Hematopoietic multipotent progenitor cell treated with erythropoietin and hydrocortisone succinate and interleukin-3 and kit ligand, for 8 days (in vitro differentiated cells): ENCODE measurements at places on chromosomes 12 and 14.

DNA sequence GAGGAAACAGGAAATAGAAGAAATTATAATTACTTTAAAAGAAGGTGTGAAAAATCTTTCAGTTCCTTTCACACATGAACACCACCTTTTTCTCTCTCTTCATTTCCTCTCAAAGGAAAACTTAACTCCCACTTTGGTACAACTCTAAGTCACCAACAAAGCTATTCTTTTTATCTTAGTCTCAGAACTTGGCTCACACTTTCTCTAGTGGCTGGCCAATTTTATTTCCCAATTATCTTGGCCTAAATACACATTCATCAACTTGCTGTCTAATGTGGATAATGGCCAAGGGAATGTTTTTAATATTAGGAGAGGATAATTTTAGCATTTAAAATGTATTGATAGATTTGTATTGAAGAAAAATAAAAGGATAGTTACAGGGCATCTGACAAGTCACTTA, 64.5 kb upstream of the NAV3 start:
- no peak for DNase-seq

GRCh38 chr12:19597167-19598026, 158.1 kb downstream of the AEBP2 start:
- DNase-seq = no peak

DNA sequence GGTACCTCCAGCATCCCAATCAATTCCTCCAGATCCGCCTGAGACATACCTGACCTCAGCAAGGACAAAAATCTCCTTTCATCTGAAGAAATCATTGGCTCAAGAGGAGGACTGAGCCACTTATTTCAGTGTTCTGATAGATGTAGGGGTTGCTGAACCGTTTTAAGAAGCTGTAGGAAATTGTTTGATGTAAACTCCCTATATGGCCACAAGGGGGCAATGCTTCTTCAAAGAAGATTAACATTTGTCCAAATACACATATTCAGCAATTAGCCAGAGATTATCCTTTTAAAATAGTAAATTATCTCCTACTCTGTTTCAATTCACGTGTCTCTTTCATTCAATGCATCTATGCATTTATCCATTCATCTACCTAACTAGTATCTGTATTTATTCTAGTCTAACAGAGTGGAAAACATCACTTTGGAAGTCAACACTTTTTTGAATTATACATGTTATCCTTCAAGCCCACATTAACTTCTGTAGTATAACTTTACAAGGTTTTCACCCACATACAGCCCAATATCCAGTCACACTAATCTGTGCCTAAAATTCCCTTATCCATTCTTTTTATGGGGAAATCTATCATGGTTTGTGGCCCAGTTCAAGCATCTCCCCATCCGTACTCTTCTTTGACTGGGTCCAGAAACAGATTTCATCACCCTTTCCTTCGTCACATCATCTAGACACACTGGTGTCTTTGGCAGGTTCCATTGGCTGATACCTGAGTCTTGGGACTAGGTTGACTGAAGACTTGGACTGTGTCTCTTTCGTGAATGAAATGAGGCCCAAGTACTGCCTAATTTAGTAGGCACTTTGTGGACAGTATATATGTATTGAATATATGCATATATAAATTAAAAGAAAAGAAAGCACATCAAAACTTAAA, 411.0 kb upstream of the OR4E1 start:
- peak; percentile 73 for DNase-seq

- no peak for DNase-seq
Observed at GRCh38 chr14:86613786-86614185, 1083.8 kb downstream of the FLRT2 start.

GRCh38 chr14:30440961-30441360, 118.0 kb upstream of the G2E3 start:
- no peak for DNase-seq

GRCh38 chr14:38731962-38732361, 371.1 kb downstream of the SEC23A start:
- no peak for DNase-seq

GRCh38 chr12:124581307-124582107, 14.1 kb upstream of the NCOR2 start:
- no peak for DNase-seq

- DNase-seq = no peak
Observed at GRCh38 chr14:74348735-74349463, 628 bp downstream of the VRTN start.

- no peak for DNase-seq
Observed at GRCh38 chr12:64192644-64193444, 29.3 kb downstream of the KICS2 start.

- DNase-seq = no peak
Observed at GRCh38 chr14:28340816-28341215, 425.8 kb upstream of the FOXG1 start.

DNA sequence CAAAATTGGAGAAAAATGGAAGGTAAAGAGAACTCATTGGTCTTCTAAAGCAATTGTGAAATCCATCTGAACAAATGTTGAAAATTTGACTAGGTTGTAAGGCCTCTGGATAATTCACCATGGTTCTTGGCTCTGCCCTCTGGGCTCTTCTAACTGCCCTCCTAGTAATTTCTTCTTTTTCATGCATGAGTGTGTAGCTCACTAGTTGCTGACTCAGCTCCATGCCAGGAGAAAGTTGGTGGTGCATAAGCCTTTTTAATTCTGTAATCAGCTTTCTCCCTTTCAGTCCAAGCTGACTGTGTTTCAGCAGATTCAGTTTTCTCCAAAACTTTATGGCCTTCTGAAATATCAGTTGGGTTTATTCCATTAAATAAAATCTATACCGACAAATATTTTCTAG, 877.8 kb upstream of the ATXN7L3B start:
- DNase-seq = no peak

DNA sequence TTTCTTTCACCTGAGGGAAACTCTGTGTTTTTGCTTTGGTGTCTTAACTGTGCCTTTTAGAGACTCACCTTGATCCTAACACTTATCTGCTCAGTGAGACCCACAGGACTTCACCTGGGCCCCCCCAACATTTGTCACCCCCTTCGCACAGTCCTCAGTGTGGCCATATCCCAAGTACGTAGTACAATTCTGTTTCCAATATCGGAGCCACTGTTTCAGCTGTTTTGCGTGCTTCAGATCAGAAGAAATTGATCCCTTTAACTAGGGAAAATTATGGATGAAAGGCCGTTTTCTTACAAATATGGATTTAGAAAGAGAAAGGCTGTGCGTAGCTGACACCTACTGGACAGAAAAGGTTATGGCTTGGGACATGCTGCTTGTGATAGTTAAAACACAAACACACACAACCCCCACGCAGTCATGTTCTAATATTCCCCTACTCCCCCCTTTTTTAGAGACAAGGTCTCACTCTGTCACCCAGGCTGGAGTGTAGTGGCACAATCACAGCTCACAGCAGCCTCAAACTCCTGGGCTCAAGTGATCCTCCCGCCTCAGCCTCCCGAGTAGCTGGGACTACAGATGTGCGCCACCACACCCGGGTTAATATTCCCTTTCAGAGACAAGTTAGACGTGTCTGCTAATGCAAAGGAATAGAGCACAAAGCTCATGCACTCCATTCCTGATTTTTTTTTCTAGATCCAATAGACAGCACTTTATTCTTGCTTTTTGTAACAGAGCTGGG, 3.6 kb upstream of the SLC7A8 start:
- peak; percentile 65 for DNase-seq

GRCh38 chr12:110249716-110250225, 31.3 kb upstream of the ATP2A2 start:
- no peak for DNase-seq

- DNase-seq = no peak
Observed at GRCh38 chr12:4119157-4119761, 154.3 kb upstream of the CCND2 start.

DNA sequence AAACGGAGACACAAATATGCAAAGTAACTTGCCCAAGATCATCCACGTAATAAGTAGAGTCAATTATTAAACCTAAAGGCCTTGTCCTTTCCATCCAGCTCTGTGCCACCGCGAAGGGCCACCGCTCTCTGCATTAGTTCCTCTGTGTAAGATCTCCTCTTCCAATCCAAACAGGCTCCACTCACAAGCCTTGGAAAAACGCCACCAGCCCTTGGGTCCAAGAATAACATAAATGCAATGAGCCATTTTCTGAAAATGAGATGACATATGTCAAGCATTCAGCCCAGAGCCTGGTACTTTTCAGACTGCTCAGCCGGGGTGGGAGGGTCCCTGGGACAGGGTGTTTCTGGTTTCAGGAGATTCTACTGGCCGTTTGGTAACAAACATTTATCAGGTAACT, 30.0 kb downstream of the DGLUCY start:
- no peak for DNase-seq

DNA sequence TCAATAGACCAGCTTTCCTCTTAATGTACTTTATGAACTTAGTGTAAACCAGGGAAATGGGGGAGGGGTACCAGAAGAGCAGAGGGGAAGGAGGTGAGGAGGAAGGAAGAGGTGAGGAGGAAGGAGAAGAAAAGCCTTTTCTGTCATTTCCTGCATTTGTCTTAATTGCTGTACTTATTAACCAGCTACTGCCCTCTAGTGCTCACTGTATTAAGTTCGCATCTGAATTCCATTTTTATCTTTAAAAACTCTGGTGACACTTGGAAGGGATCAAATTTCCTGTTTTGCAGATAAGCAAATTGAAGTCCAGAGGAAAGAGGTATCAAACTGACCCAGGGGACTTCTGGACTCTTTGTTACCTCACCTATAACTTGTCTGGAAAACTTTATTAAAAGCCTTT, 22.2 kb downstream of the MANSC1 start:
- peak; percentile 80 for DNase-seq

- no peak for DNase-seq
Observed at GRCh38 chr12:1348606-1349005, 245.8 kb downstream of the FBXL14 start.

- DNase-seq = no peak
Observed at GRCh38 chr14:55188686-55189295, 2.6 kb downstream of the DLGAP5 start.

DNA sequence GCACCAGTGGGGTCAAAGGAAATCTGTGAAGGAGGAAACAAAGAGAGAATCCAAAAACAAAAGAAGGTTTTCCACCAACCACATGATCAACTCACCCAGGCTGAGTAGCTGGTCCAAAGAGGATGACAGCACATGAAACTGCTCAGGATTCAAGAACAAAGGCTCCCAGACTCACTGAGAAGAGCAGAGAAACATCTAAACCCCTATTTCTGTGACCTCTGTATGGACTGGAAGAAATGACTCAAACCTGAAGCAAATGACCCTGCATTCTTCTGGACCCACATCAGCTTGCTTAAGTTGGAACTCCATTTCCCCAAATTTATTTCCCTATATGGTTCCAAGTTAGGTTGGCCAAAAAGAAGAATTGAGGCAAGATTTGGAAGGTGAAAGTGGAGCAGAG, 26.3 kb downstream of the TC2N start:
- no peak for DNase-seq

DNA sequence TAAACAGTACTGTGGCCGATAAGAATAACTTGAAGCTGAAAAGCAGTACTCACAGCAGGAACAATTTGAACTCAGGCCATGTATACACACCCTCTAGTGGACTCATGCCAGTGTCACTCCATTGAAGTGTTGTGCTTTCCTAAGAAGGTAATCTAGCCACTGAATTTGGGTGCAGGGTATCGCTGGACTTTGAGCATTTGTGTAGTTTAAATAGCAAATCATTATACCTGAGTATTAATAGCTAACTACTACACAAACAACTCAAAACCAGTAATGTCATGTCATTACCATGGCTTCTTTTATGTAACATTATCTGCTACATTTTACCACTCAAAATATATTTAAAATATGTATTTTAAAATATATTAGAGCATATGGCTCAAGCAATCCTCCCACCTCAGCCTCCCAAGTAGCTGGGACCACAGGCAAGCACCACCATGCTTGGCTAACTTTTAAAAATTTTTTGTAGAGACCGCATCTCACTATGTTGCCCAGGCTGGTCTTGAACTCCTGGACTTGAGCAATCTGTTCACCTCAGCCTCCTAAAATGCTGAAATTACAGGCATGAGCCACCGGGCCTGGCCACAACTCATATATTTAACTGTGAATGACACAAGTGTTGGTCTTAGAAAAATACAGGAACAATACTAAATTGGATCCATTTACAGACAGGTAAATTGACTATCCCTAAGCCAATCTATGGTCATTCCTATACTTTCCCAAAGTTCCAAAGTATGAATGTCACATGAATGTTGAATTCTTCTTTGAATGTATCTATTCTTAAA, 25.6 kb upstream of the ARID4A start:
- peak; percentile 48 for DNase-seq

DNA sequence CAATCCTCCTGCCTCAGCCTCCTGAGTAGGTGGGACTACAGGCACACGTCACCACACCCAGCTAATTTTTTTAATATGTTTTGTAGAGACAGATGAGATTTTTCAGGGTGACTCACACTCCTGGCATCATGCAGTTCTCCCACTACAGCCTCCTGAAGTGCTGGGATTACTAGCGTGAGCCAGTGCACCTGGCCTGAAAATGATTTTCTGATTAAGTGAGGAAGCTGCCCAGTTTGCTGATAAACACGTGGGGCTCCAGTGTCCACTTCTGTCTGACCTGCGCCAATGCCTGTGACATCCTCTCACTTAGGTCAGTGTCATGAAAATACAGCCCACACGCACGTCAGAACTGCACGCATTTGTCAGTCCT, 37.0 kb upstream of the SFSWAP start:
- DNase-seq = no peak

DNA sequence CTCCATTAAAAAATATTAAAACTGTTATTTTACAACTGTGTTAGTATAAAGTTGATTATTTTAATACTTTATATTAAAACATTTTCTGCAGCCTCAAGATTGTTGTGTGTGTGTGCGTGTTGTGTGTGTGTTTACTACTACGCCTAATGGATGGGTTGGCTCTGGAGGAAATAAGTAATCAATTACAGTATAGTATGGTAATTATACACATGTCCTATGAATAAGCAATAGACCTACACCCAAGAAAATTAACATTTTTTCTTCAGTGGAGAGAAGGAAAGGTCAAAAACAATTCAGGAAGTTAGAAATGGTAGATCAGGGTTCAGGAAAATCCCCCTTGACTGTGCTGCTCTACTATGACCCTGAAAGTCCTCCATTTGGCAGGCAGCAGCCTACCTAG, 65.7 kb upstream of the DYRK2 start:
- no peak for DNase-seq

DNA sequence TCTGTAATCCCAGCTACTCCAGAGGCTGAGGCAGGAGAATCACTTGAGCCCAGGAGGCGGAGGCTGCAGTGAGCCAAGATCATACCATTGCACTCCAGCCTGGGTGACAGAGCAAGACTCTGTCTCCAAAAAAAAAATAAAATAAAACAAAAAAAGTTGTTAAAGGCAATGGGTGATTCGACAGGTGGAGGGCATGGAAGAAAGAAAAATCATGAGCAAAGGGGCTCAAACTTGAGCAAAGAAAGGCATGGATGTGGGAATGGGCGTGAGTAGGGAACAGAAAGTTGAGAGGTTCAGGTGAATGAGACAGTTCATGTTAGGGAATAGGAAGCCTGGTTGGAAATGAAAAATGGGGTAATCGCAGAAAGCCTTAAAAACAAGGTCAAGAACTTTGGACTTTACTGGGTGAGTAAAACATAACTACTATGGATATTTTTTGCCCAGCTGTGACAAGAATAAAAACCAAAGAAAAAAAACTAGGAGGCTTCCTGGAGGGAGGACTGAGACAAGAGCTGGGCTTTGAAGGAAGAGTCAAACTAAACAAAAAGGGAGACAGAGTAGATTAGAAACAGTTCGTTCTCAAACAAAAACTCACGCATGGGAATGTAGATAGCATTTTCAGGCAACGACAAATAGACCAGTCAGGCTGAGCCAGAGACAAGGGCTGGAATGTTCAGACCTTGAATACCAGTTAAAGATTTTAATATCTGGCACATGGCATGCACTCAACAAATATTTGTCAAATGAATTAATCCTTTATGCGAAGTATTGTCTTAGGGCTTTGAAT, 18.8 kb downstream of the PYM1 start:
- no peak for DNase-seq

GRCh38 chr12:75505706-75506312, 5.6 kb downstream of the KRR1 start:
- peak; percentile 36 for DNase-seq
